ENCODE measurements at places on chromosomes 5 and 9.

GRCh38 chr9:116700882-116701865 lies 14.1 kb downstream of the TRIM32 start:
- no peak for DNase-seq

DNA sequence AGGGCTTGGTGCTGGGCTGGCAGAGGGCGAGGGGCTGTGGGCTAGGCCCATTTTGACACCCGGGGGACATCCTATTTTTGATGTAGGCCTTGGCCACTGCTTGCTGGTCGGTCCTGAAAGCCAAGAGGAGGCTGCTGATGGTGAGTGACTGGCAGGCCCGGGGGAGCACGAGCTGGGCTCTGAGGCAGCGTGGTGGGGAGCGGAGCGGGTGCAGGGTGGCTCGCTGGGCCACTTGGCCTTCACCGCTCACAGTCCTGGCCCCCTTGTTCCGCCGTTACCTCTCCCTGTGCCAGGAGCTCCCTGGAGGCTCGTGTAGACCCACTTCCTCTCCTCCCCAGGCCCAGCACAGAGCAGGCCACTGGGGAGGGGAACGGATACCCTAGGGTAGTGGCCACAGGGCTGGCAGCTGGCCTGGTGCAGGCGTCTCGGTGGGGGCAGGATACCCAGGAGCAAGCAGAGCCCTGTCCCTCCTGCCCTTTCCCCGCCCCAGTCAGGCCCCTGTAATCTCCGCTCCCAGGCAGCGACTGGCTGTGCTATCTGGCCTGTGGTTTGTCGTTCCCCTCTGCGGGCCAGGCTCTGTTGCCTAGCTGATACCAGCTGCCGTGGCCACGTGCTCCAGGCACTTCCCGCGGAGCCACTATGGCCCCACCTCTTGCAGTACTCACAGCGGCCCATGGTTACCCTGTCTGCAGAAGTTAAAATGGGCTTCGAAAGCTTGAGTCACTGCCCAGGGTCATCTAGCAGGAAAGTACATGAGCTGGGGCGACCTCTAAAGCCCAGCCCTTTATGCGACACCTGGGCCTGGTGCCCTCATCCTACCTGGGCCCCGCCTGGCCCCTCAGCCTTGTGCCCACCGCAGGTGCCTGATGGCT lies 11.7 kb upstream of the DOLPP1 start:
- DNase-seq, result no peak

GRCh38 chr9:22035591-22036011 lies 26.5 kb upstream of the CDKN2B start:
- DNase-seq, result no peak

DNA sequence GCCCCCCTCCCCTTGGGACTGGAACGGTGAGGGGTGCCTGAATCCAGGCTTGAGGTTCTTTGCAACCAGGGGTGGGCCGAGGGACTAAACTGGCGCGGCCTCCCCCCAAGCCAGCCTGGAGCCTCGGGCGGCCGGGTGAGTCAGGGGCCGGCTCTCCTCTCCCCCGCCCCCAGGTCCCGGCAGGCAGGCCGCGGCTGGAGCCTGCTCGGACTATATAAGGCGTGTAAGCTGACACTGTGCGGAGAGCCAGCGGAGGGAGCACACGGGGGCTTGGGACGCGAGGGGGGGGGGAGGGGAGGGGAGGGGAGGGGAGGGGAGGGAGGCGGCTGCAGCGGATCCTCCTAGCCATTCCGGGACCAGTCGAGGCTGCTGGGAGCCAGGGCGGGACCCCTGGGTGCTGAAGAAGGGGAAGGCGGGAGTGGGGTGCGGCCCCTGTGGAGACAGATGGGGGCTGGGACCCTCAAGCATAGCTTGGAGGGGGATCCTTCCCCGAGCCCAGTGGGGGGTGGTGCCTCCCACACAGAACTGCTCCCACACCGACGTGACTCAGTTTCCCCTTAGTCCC lies 595 bp downstream of the PDLIM7 start:
- DNase-seq, result no peak

- no peak for DNase-seq
Measured at GRCh38 chr9:134895567-134895907, 14.9 kb downstream of the FCN2 start.

DNA sequence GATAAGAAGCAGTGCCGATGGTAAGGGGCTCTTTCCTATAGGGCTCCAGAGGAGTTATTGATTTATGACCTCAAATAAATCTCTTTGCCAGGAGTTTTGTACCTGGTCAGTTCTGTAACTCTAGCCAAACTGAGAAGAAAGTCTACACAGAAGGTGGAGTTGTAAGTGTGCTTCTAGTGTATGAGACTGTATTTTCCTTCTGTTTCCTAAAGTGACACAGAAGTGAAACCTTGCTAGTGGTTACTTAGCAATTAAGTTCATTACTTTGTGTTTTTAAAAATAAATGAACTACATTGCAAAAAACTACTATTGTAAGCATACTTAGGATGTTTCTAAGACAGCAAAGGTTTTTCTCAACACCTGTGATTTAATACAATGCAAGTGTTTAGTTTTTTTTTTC lies 48.7 kb upstream of the ACTBL2 start:
- DNase-seq, result no peak

DNA sequence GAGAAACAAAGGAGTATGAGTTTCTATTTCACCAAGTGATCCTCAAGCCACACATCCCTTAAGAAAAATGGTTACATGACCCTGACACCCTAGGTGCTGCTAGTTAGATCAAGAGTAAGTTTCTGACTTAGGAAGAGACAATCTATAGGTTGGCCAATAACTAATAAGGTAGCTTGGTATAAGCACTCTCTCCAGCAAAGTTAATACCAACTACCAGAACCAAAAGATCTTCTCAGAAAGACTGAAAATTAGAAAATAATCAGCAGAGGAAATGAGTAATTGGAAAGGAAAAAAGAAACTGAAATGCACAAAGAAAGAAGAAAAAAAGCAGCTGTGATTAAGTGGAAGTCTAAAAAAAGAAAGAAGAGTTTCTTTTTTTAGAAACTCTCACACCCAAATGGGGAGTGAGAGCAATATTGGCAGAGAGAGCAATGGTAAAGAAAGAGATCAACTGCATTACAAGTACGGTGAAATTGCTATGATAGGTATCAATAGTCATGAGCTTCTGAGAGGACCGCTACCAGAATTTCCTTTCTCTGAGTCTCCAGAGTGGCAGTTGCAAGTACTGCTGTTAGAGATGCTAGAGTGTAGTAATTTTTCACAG lies 195.5 kb downstream of the TMEM167A start:
- DNase-seq, result no peak

Measured in right renal cortex interstitium (tissue), 3 donors.